ENCODE measurements at places on chromosomes 5 and 9.

GRCh38 chr5:73532195-73532594 is 33.2 kb downstream of the ANKRA2 start:
- DNase-seq, result no peak

DNA sequence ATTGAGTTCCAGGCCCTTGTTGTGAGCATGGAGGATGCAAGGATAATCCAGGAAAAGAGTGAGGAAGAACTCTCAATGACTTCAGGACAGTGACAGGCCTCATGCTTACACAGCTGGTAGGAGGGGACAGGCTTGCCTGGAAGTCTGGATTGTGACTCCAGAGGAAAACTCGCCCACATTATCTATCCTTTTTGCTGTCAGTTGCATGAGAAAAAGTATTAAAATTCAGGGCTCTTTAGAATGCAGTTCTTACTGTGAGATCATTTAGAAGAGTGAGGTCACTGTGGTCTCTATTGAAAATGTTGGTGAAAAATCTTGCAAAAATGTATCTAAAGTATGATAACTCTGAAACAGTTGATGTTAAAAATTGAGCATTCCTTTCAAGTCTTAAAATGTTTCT is 30.5 kb downstream of the NTRK2 start:
- DNase-seq, result no peak

DNA sequence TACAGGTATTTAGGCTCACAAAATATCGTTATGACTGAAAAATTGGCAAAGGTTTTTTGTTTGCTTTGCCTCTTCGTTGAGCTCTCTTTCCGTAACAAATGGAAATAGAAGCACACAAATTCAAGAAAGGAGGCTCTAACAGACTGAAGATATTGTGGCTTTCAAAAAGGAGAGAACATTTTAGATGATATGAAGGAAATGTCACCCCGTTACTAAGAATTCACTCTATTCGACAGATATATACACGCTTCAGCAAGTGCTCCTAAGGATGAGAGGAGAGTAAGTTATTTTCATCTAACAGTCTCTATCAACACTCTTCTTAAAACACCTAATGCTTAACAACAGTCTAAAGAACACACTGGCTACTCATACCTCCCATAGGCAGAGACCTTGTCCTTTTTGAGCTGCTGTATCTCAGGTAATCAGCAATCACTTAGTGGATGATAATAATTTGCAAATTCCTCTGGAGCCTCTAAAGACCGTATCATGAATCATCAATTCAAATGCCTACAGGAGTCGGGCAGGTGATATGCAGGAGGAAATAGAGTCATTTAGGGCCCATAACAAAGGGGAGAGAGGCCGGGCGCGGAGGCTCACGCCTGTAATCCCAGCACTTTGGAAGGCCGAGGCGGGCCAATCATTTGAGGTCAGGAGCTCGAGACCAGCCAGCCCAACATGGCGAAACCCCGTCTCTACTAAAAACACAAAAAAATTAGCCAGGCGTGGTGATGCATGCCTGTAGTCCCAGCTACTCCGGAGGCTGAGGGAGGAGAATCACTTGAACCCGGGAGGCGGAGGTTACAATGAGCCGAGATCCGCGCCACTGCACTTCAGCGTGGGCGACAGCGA is 1.4 kb upstream of the HSDL2 start:
- no peak for DNase-seq

- no peak for DNase-seq
Measured at GRCh38 chr9:70573308-70573707, 158.9 kb upstream of the KLF9 start.

DNA sequence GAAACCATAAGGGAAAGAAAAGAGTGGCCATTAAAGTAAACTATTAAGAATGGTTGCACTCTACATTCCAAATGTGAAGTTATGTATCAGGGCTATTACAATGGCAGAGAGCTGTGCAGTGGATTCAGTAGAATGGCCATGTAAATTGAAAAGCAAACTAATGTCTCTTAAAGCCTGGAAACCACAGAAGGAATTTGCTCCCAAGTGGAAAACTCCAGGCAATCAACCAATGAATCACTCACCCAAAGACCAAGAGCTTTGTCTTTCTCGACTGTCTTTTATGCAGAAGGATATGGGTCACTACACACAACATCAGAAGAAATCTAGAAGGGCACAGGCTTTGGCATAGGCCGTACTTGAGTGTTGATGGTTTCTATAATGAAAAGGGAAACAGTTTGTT is 114.9 kb downstream of the TLE1 start:
- no peak for DNase-seq
